ENCODE measurements at places on chromosomes 4 and X. TPM values are rescaled to one million over a fixed set of nuclear protein-coding genes. Genes with fewer than 3 reads are reported as not detected.

PRSS12 gene
- 0.09 TPM for total RNA-seq

LRRC66 gene
- total RNA-seq, result 0.60 TPM

RBM47 gene
- 3.3 TPM for total RNA-seq

PDZD11 gene
- 12.8 TPM for total RNA-seq

SPANXN1 gene
- total RNA-seq, result not detected

HMGB3 gene
- 58.3 TPM for total RNA-seq

SOD3 gene
- 13.0 TPM for total RNA-seq

PLXNA3 gene
- 3.4 TPM for total RNA-seq

GAGE12J gene
- total RNA-seq, result not detected

DCAF12L2 gene
- total RNA-seq, result not detected

FGF2 gene
- total RNA-seq, result 1.5 TPM

GYPA gene
- not detected for total RNA-seq

SPRY1 gene
- total RNA-seq, result 32.8 TPM

MID1IP1 gene
- 173 TPM for total RNA-seq
